Activated T-cell treated with anti-CD3 and anti-CD28 coated beads for 24 hours (primary cell): ENCODE measurements at places on chromosomes 1 and 21.

GRCh38 chr21:46517361-46517760 lies 58.7 kb downstream of the DIP2A start:
- no peak for DNase-seq

DNA sequence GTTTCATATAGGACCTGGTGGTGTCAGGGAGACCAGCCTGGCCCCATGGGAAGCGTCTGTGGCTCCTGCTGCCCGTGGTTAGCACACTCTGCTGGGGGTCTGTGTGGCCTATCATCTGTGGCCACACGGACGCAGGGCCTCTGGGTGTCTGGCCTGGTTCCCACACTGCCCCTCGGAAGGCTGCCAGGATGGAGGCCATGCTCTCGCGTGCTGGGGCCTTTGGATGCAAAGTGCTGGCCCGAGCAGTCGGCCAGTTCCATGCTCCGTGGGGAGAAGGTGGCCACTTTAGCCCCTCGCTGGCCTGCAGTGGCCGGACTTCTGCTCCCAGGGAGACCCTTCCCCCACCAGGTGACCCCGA lies 20.8 kb upstream of the LRRC3 start:
- no peak for DNase-seq

DNA sequence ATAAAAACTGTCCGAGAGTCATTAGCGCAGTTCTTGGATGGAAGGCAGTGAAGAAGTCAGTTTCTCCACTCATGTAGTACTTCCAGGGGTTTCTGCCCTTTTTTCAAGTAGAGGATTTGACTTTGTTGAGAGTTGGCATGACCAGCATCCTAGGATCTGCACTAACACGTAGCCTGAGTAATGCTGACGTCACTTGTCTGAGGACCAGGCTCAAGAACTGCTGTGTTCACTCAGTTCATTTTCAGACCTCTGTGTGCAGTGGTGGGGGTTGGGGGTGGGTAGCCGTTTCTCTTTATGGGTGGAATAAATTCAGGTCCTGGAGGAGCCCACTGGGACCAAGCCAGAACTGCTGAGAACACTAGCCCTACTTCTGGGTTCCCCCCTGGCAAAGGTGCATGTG lies 53.3 kb downstream of the MRPS6 start:
- DNase-seq, result no peak

DNA sequence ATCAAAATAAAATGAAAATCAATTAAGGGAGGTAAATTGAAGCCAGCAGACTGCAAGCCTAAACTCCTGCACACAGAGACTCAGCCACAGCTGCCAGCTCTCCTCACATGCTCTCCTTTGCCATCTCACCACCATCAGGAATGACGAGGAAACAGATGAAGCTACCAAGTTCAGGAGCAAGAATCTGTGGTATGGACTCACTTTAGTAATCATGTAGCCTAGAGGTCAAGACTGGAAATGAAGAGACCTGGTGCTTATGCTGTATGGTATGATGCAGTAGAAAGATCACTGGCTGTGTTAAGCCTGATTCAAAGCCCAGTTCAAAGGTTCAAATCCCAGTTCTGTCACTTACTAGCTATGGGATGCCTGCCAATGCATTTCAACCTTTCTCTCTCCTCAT lies 78.9 kb upstream of the CAMK1G start:
- DNase-seq, result no peak

- no peak for DNase-seq
These were observed 306.0 kb downstream of the ASTN1 start for GRCh38 chr1:176858433-176858916.

- DNase-seq, result no peak
These were observed 44.6 kb downstream of the CD247 start for GRCh38 chr1:167473761-167474160.

DNA sequence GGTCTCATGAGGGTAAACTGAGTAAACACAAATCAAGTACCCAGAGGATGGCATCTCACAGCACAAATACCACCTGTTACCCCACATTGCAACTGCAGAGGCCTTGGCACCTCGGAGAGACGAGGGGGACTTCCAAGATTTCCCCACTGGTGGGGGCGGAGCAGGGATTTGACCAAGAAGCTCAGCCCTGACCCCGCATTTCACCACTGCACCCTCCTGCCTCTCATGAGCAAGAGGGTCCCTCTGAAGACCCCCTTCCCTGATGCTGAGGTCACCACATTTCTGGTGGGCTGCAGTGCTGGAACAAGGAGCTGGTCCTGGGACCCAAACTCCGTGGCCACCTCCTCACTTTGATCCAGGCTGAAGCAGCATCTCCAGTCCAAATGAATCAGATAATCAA lies 342.4 kb downstream of the NPHP4 start:
- no peak for DNase-seq
